ENCODE measurements at places on chromosomes 1 and 21.

DNA sequence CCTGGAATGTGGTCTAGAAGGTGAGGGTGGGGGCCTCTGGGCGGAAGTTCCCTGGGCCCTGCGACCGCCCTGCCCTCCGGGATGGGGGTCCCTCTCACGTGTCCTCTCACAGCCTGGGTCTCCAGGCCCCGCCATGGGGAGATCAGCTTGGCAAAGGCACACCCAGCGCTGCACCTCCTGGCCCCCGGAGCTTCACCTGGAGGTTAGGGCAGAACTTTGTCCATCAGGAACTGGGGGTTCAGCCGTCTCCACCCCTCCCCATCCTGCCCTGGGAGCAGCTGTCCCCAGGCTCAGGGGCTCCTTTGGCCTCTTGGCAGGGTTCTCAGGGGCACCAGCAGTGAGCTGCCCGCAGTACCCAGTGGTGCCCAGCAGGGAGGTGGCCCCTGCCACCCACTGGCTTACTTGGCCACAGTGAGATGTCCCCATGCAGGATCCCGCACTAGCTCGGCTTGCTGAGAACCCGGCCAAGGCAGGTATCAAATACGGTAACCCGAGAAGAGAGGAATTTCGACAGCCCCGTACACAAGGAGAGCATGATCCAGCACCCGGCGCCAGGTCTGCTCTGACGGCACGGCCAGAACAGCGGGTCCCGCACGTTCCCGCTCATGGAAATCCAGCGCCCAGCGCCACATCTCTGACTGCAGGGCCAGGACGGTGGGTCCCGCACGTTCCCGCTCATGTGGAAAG lies 36.7 kb downstream of the RRP1 start:
- H3K27me3 ChIP-seq = peaks cover 8% of the 10 kb centered on the region
- H3K4me1 ChIP-seq = no peaks in the 10 kb centered on the region
- H3K4me3 ChIP-seq = no peak overlapping the region

- H3K4me1 ChIP-seq = peaks cover 2% of the 10 kb centered on the region
- DNase-seq = no peak
- no peaks in the 10 kb centered on the region for H3K27me3 ChIP-seq
- H3K27ac ChIP-seq = no peak overlapping the region
These were observed 54.5 kb downstream of the UBE4B start for GRCh38 chr1:10087210-10087609.

GRCh38 chr1:163068716-163069115 lies 445 bp upstream of the RGS4 start:
- DNase-seq = no peak
- no peaks in the 10 kb centered on the region for H3K4me1 ChIP-seq
- H3K4me3 ChIP-seq = no peak overlapping the region
- H3K36me3 ChIP-seq = no peaks in the 10 kb centered on the region
- no peak overlapping the region for H3K27ac ChIP-seq

GRCh38 chr1:32782086-32782485 lies 35.1 kb downstream of the YARS1 start:
- peaks cover 58% of the 10 kb centered on the region for H3K36me3 ChIP-seq
- no peak for DNase-seq
- no peak overlapping the region for H3K4me3 ChIP-seq
- no peak overlapping the region for H3K27ac ChIP-seq
- H3K4me1 ChIP-seq = peaks cover 3% of the 10 kb centered on the region

DNA sequence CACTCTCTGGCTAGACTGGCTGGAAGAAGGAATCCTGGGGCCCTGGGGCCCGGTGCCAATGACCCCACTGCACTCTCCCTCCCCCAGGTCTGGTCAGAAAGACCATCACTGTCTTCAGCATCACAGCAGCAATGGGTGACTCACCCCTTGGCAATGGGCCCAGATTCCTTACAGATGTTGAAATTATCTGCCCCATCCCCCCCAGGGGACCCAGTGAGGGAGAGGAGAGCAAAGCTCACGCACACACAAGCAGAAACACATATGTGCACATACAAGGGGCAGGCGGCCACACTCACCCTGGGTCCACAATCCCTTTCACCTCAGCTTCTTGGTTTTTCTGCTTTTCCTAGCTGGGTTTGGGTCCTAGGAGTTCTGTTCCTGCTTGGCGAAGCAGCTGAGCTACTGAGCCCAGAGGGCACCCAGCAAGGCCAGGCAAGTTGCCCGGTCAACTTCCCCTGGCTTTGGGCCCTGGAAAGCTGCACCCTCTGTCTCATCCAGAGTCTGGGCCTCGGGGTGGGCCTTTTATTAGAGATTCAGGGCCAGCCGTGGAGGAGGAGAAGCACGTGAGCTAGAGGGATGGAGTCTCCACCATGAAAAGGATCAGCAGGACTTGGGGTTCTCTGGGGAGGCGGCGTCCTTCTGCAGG lies 2.6 kb downstream of the COL16A1 start:
- no peak overlapping the region for H3K4me3 ChIP-seq
- H3K4me1 ChIP-seq = peaks cover 27% of the 10 kb centered on the region
- no peak overlapping the region for H3K27ac ChIP-seq
- H3K27me3 ChIP-seq = peaks cover 24% of the 10 kb centered on the region
- H3K36me3 ChIP-seq = no peaks in the 10 kb centered on the region
- DNase-seq = no peak

Data from activated CD4-positive, alpha-beta T cell treated with anti-CD3 and anti-CD28 coated beads, Interleukin-2, amount 10 ng/mL, durations not matched to agents 7 days and 5 days (primary cell).